ENCODE measurements at places on chromosomes 6 and 20.

- DNase-seq = no peak
Measured at GRCh38 chr6:132466952-132467351, 46.0 kb downstream of the STX7 start.

DNA sequence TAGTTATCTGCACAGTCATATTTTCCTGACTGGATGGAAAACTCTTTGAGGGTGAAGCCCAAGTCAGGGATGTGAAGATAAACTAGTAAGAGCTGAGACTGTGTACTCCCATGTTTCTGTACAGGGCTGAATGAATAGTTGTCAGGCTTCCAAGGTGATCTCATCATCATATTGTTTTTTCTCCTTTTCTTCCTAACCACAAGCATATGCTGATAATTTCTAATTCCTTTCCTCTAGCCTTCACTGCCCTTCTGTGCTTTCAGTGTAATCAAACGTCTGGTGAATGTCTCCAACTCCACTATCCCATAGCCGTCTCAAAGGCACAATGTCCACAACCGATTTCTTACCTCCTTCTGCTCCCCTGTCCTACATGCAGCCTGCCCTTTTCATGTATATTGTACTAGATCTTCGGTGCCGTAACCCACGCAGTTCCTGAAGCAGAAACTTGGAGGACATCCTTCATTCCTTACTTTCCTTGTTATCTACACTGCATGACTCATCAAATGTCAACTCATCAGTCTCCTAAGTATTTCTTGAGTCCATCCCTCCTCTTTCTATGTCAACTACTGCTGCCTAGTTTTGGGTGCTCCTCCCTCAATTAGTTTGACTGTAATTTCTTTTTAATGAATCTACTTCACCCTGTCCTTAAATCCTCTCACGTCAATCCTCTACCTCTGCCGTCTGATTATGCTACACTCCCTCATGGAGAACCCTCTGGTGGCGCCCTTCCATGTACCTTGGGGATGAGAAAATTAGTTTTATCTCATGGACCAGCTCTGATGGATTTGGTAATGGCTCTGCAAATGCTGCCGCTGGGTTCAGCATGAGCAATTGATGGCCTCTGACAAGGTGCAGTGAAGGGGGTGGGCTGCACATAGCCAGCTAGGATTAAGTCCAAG is 21.9 kb downstream of the NCOA7 start:
- DNase-seq = no peak

DNA sequence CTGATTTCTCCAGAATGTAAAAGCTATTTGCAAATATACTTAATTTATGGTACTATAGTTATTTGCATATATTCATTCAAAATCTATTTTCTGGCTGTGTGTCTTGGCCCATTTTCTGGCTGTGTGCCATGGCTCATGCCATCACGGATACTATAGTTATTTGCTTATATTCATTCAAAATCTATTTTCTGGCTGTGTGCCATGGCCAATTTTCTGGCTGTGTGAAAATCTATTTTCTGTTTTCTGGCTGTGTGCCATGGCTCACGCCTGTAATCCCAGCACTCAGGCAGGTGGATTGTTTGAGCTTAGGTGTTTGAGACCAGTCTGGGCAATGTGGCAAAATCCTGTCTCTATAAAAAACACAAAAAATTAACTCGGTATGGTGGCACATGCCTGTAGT is 28.9 kb upstream of the RIPK1 start:
- DNase-seq = no peak

- DNase-seq = no peak
Measured at GRCh38 chr20:16929756-16930155, 181.6 kb downstream of the OTOR start.

DNA sequence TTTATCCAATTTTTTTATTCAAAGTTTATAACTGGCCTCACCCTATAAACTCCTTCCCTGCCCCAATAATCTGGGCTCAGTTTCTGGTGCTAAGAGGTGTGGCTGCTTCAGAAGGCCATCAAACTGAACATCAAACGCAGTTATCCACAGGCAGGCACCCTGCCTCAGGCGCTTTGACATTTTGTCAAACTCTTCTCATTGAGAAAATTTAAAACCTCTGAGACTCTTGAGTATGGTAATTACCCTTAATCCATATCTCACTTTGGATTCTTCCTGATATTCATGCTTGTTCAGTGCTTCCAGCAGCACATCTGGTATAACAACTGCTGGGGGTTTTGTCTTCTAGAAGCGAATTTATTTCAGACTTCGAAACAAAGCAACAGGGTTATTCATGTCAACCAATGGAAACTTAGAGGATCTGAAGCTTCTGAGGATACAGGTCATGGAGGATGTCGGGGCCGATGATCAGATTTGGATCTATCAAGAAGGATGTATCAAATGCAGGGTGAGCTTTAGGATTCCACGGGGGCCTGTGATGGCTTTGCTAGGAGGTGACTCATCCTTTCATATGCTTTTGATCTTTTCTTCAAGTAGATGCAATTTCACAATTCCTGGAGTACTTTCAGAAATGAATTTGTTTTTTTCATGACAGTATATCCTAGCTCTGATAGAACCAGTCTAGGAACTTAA is 68.2 kb downstream of the RTN4IP1 start:
- no peak for DNase-seq

- DNase-seq = no peak
Measured at GRCh38 chr6:95208621-95209020, 368.7 kb upstream of the MANEA start.

Measured in CD4-positive, alpha-beta T cell treated with Interferon gamma for 1 hour (primary cell).